ENCODE measurements at places on chromosomes 7 and 10.

- DNase-seq = no peak
Observed at GRCh38 chr7:36423633-36424032, 34.0 kb downstream of the ANLN start.

DNA sequence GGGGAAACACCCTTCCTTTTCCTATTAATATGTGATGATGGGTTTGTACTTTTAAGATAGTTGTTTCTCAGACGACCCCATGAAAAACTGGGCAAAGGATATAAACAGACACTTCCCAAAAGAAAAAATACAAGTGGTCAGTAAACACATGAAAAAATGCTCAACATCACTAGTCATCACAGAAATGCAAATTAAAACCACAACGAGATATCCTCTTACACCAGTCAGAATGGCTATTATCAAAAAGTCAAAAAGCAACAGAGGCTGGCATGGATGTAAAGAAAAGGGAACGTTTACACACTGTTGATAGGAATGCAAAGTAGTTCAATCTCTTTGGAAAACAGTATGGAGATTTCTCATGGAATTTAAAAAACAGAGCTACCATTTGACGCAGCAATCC, 111.4 kb upstream of the ZEB1 start:
- no peak for DNase-seq

DNA sequence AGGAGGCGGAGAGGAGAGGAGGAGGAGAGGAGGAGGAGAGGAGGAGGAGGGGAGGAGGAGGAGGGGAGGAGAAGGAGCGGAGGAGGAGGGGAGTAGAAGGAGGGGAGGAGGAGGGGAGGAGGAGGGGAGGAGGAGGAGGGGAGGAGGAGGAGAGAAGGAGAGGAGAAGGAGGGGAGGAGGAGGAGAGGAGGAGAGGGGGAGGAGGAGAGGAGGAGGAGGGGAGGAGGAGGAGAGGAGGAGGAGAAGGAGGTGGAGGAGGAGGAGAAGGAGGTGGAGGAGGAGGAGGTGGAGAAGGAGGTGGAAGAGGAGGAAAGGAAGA, 15.5 kb upstream of the CRCP start:
- no peak for DNase-seq

DNA sequence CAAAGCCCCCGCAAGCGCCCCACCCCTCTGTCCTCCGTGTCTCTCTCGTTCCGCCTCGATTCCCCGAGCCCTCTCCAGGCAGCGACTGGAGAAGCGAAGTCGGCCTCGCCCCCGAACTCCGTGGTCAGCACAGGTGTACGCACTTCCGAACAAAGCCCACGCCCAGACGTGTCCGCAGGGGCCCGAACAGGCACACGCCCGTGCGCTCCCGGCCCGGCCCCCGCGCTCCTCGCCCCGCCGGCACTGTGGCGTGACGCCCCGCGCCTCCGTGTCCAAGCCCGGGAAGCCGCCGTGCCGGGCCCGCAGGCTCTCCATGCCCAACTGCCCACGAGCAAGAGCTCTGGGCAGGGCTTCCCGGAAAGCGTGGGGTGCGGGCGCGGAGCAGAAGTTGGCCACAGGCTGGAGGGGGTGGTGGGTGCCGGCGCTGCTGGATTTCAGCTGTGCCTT, 662 bp downstream of the NRCAM start:
- no peak for DNase-seq

GRCh38 chr7:155287284-155287935, 10.3 kb upstream of the INSIG1 start:
- DNase-seq = no peak

DNA sequence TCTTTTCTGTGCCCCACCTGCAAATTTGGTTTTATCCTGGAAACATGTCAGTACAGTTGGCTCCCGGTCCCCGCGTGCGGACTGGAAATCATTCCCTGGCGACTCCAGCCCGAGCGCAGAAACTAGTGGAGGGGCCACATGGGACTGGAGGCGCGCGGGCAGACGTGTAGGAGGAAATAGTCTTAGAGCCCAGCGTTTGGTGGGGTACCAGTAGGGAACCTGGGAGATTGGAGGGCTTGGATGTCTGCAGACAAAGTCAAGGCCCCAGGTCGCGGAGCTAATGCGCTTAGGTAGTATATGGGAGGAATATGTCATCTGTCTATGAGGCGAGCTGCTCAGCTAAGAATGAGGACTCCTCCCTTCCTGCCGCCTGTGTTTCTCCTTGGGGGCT, 1.3 kb downstream of the GALNT17 start:
- DNase-seq = no peak

- no peak for DNase-seq
Observed at GRCh38 chr10:6781133-6781770, 201.2 kb upstream of the PRKCQ start.

- no peak for DNase-seq
Observed at GRCh38 chr7:79284211-79284610, 169.3 kb downstream of the MAGI2 start.

GRCh38 chr7:49762666-49763065, 10.8 kb upstream of the VWC2 start:
- DNase-seq = no peak

DNA sequence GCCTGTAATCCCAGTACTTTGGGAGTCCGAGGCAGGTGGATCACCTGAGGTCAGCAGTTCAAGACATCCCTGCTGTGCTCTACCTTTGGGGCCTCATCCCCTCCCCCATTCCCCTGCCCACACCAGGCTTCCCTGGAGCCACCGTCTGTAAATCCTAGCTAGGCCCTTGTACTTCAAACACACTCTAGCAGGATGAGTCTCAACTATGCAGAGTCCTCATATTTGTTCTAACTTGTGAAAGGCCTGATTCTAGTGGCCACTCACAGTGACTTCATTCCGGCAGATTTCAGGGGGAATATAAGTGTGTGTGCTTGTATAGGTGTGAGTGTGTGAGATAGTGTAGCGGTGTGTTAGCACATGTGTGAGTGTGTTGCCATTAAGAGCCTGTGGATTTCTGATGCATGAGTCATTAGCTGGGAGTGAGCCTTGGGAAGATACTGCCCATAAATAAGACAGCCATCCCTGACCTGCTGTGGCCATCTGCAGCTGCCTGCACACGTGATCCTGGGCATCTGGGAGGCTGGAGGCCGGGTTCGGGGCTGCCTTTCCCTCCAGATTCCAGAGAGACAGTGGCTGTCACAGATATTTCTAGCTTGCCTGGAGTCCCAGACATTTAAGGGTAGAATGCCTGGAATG, 1.7 kb upstream of the NEURL1 start:
- DNase-seq = no peak

DNA sequence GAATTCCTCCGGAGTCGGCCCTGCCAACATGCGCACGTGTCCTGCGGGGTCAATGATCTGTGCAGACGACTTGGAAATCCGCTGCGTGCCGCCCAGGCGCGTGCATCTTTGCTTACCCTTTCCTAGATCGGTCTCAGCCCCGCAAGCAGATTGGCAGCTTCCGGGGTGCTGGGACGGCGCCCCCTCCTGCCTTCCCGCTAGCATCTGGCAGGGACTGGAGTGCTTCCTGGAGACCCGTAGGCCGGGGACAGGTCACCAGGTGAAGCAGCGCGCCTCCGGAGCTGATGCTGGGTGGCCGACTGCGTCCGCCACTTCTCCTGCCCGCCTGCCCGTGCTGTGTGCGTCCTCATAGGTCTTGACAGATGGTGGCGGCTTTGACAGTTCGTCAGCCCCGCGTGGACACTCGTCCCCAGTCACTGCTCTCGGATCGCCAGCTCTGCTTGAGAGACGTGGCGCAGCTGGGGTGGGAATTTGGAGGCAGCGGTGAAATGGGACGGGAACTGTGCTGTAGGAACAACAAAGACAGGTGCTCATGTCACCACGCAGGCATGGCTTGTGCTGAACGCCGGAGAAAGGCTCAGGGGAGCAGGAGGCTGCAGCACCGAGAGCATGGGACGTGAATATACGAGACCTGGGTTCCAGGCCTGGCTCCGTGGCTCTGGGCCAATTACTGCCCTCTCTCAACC, 21.9 kb upstream of the KCNK18 start:
- no peak for DNase-seq

- no peak for DNase-seq
Observed at GRCh38 chr7:116669769-116670168, 2.2 kb upstream of the MET start.

DNA sequence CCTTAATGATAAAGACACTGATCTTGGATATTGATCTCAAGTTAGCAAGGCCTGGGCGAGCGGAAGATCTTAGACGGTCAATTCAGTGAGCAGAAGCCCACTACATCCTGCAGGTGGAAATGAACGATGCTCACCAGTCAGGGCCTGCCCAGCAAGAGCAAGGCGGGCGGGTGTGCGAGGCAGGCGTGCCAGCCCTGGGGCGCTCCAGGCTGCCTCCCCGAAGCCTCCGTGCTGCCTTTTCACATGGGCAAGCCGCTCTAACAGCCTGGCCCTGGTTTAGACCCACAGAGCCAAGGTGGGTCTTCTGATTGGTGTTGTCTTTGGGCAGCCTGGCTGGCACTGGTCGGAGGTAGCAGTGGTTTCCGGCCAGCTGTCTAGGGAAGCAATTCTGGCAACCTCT, 475.1 kb upstream of the FOXK1 start:
- no peak for DNase-seq

- DNase-seq = no peak
Observed at GRCh38 chr7:130900471-130901076, 166.6 kb upstream of the KLF14 start.

GRCh38 chr7:142355328-142355727, 97.5 kb upstream of the PRSS58 start:
- no peak for DNase-seq

GRCh38 chr7:105319578-105319977, 69.1 kb downstream of the SRPK2 start:
- DNase-seq = no peak

DNA sequence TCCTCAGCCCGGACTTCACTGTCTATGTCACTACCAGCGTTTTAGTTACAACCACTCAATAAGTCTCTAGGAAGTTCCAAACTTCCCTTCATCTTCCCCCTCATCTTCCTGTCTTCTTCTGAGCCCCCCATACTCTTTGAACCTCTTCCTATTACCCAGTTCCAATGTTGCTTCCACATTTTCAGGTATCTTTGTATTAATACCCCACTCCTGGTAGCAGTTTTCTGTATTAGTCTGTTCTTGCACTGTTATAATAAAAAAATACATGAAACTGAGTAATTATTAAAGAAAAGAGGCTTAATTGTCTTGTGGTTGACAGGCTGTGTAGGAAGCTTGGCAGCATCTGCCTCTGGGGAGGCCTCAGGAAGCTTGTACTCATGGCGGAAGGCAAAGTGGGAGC, 218.6 kb downstream of the BICC1 start:
- DNase-seq = no peak

DNA sequence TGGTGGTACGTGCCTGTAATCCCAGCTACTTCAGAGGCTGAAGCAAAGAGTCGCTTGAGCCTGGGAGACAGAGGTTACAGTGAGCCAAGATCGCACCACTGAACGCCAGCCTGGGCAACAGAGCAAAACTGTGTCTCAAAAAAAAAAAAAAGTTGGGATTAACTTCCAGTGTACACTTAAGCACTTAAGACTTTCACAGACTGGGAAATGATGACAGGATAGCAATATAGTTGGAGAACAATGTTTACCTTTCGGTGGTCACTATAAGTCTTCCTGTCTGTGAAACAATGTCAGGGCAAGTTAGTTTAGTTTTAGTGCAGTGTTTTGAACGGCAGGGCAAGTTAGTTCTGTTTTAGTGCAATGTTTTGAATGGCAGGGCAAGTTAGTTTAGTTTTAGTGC, 130.2 kb downstream of the TPST1 start:
- no peak for DNase-seq

- no peak for DNase-seq
Observed at GRCh38 chr7:44971188-44971901, 7.5 kb downstream of the MYO1G start.

DNA sequence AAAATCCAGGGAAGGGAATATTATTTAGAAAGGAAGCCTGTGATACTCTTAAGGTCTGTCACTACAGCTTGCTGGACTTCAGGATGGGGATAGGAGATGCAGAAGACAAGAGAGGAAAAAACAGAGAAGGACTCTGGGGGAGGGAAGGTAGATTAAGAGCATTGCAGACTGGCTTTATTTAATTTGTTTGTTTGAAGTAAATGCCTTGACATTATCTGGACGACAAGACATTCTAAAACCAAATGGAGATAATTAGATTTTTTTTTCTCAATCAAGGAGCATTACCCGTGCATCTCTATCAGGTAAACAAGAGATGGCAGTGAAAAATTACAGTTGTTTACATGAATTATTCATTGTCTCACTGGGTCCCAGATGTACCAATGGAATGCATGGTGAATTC, 24.3 kb downstream of the ACTA2 start:
- DNase-seq = no peak

DNA sequence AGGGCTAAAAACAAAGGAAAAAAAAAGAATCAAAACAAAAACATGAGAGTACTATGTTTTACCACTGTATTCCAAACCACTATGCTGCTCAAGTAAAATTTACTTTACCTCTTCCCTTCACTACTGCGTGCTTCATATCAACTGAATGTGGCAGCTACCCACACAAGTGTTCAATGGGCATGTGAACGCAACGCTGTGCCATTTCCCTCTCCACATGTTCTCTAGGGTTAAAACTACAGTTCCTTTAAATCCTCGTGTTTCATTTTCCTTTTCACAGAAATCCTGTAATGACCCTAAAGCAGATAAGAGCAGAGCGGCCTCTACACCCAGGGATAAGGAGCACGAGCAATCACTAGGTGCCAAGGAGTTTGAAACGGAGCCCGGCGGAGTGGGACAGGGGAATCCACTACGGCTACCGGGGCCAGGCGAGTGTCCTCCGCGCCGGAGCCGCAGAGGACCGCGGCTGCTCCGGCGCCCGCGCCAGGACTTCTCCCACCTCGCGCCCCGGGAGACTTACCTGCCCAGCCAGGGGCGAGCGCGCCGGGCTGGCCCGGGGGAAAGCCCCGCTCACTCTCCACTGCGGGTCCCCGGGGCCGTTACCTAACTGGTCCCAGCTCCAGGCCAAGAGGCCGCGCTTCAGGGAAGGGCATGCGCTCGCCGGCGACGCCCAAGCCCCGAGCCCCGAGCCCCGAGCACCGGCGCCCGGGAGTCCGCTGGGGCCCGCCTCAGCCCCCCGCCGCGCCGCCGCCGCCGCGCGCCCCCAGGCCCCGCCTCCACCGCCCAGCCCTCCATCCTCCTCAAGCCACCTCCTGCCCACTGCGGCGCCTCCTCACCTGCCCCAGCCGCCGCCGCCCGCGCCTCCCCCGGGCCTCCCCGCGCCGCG, 711 bp downstream of the NAMPT start:
- peak; percentile 58 for DNase-seq
